WTC11 (cell line): ENCODE measurements at places on chromosomes 13 and 19.

- DNase-seq, result no peak
Observed at GRCh38 chr13:46995874-46996273, 99.0 kb upstream of the HTR2A start.

- no peak for DNase-seq
Observed at GRCh38 chr13:61406275-61406674, 9.4 kb downstream of the PCDH20 start.

DNA sequence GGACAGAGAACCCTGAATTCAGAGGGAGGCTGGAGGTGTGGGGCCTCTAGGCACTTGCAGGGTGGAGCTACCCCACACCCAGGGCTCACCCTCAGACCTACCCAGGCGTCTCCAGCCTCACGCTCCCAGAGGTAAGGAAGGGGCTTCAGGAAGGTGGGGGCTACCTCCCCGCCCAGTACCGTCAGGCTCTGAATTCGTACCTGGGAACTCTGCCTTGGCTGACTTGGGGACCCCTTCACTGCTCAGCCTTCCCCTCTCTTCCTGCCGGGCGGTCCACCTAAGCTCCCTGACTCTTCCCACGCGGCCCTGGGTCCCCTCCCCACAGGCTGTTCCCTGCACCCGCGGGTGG is 28.5 kb upstream of the PARP4 start:
- no peak for DNase-seq

DNA sequence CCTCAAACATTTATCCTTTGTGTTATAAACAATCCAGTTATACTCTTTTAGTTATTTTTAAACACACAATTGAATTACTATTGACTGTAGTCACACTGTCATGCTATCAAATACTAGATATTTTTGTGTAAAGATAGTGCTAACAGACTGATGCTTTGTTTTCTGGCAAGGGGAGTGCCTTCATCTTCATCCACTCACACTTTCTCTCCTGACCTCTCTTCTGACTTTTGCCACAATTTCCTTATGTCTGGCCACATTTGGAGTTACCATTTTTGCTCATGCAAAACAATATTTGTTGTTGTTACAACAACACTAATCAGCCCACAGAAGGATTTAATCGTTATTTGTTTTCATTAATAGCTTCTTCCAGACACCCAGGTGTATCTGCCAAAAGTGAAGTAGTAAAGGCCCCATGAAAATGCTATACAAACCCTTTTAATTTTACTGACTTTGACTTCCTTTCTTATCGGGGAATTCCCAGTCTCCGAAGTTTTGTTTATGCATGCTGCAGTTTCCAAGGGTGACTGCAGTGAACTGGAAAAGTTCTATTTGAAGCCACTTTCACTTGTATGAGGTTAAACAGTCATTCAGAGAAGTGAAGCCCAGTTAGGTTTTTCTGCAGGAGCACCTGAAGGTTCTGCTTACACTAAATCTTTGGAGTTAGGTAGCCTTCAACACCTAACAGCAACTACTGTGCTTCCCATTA is 66.1 kb upstream of the FRY start:
- DNase-seq, result no peak

DNA sequence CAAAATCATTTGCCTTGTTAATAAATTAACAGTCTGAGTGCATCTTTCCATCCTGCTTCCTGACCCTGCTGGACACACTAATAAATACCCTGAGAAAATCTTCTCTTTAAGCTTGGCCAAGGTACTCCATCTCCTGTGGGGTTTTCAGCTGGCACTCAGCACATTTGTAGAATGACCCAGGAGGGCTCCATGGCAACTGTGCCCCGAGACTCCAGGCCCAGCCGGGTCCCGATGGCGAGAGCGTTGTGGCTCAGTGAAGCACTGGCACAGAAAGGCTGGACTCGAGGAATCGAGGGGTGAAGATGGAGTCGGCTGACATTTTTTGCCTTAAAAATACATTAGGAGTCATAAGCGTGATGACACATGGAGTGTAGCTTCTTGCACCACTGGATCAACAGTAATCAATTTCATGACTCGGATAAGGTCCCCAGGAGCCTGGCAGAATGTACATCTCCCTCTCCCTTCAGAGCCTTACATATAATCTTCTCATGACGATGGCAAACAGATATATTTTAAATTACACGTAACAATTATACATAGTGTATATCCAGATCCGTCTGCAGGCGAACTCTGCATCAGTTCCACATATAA is 85.4 kb downstream of the SLC7A1 start:
- DNase-seq, result no peak

DNA sequence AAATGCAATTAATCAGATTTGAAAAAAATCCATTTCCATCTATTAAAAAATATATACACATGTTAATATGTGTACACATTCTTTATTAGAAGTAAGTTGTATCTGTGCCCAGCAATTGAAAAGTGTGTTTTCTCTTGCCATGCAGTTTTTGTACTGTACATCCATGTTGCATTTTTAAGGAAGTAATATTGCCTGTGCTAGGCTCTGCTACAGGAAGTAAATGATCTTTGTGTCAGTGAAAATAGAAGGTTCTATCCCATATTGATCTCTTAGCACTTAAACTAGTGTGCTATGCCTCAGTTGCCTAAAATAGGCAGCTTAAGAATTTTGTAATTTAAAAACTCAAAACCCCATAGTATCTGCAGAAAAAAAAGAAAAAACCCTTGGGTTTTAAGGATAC is 122.5 kb downstream of the CDK8 start:
- DNase-seq, result no peak

DNA sequence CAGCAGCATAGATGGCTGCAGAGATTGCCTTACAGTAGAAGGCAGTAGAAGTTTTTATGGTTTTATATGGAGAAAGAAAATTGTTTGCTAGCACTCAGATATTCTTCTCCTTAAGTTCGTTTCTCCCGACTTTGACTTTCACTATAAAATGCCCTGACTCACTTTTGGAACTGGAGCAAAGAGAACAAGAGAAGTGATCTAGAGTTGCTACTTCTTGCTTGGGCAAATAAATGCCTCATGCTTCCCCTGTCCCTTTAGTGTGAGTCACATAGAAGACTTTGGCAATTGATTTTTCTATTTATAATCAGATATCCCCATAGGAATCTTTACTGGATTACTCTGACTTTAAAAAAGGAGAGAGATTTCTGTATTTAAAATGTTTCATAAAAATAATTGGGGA is 46.9 kb downstream of the ITGBL1 start:
- DNase-seq, result no peak

- DNase-seq, result no peak
Observed at GRCh38 chr19:1076951-1077350, 10.0 kb downstream of the ARHGAP45 start.

DNA sequence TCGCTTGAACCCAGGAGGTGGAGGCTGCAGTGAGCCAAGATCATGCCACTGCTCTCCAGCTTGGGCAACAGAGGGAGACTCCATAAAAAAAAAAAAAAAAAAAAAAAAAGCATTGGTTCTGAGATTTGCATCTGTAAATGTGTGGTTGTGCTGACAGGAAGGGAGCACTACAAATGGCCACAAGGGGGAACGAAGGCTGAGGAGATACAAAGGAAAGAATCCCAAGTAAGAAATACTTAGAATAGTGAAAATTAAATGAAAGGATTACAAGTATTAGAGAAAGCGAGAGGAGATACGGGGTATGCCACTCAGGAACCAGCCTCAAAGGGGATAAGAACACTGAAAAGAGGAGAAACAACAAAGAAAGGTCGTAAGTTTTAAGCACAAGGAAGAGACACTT is 284.9 kb downstream of the KLF12 start:
- DNase-seq, result peak; percentile 35

DNA sequence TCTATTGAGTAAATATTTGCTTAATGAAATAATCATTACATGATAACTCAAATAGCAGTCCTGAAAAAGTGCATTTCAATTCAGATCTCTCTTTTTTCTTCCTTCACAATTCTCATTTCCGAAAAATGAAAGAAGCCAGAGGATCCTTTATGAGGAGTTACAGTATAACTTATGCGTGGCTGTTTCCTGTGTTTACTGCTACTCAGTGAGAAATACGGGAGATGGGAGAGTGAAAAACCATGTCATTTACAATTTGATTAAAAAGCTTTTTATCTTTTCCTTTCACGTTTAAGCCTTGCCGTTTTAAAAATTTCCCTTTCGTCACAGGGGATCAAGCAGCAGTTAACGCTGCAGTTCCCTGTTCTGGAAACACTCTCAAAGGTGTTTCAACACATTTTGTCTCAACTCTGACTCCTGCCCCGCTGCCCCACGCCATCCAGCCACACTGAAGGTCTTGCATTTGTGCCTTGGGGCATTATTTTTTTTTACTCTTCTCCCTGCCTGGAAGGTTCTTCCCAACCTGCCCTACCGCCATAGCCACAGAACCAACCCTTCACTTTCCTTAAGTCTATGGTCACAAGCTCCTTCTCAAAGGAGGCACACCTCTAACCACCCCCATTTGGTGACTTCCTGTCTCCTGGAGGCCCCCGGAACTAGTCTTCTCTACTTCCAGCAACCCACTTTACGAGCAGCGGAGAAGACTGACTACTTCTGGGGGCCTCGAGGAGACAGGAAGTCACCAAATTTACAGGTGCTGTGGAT is 17.0 kb downstream of the KL start:
- no peak for DNase-seq

DNA sequence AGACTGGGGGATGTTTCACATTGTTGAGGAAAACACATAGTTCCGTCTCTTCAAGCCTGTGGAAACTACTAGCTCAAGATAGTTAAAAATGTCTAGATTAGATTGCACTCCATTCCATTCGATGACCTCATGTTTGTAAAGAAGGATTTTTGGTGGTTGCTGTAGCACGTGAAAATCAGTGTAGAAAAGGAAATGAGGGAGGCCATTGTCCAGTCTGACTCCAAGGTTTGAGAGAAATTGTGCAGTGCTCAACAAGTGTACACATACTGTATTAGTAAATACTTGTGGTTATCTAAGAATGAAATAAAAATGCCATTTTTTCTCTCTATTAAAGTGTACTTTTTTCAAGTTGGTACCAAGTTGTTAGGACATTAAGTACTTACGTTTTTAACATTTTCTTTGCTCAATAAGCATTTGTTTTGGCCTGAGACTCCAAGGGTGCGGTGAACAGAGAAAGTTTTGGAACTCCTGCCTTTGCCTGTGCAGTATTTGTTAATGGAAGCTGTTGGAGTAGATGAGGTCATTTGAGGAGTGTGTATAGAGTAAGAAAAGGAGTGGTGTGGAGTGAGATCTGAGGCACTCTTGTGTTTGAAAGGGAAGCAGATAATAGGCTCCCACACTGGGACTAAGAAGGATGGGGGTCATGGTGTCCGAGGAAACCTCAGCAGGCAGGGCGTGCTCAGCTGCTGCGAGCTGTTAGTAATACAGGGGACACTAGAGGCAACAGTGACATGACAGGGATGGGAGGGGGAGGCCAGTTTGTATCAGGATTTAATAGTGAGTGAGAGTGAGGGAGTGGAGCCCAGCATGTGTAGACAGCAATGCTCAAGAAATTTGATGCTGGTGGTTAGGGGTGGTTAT is 4.4 kb downstream of the WASF3 start:
- DNase-seq, result no peak

GRCh38 chr19:17259118-17259780 is 5.3 kb downstream of the USHBP1 start:
- DNase-seq, result no peak

- no peak for DNase-seq
Observed at GRCh38 chr13:40569024-40569350, 97.5 kb downstream of the FOXO1 start.

GRCh38 chr13:114148521-114148855 is 16.1 kb upstream of the RASA3 start:
- no peak for DNase-seq

- DNase-seq, result no peak
Observed at GRCh38 chr13:106117035-106117434, 418.4 kb downstream of the EFNB2 start.

GRCh38 chr19:41870401-41870873 is 6.6 kb upstream of the CD79A start:
- no peak for DNase-seq

GRCh38 chr13:76754414-76754813 is 131.8 kb downstream of the KCTD12 start:
- no peak for DNase-seq

- peak; percentile 32 for DNase-seq
Observed at GRCh38 chr19:45972947-45973540, 621 bp downstream of the NOVA2 start.

- no peak for DNase-seq
Observed at GRCh38 chr19:13181747-13182388, 31.7 kb downstream of the IER2 start.

DNA sequence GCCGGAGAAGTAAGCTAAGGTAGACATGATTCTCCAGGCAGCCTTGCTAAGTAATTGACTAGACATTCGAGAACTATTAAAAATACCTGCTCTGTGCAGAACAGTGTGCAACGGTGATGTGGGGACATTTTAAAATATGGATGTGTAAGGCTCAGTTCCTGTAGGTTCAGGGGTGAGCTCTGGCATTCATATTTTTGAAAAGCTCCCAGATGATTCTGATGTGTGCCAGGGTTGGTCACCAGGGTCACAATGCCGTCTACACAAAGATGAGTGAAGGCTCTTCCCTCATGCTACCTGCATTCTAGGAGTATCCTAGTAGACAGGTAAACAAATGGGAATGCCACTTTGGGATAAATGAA is 702 bp upstream of the EPSTI1 start:
- DNase-seq, result no peak

DNA sequence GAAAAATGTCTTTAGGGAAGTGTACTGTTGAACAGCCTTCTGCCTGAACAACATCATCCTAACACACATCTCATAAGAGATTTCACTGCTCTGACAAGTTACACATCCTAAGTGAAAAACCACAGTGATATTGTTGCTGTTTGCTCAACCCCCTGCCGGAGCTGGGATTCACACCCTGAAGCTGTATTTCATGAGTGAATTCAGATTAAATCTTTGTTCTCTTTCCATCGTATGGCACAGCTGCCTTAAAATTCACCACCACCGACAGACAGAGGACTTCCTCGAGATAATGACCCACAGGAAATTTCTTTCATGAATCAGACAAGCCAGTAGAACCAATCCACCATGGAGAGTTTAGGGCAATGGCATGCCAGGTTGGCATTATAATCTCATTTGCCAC is 280.8 kb downstream of the DCT start:
- no peak for DNase-seq

- no peak for DNase-seq
Observed at GRCh38 chr13:43804461-43805070, 17.8 kb upstream of the ENOX1 start.
